NCI-H187 (cell line): ENCODE measurements at places on chromosomes 3 and 15.

GRCh38 chr15:80389370-80389769, 14.8 kb upstream of the ARNT2 start:
- no peak for DNase-seq

GRCh38 chr3:63295806-63296205, 17.7 kb downstream of the SYNPR start:
- no peak for DNase-seq

- no peak for DNase-seq
These were observed 92.4 kb downstream of the COL6A6 start for GRCh38 chr3:130609166-130609979.

GRCh38 chr3:112115161-112115739, 17.8 kb downstream of the GCSAM start:
- no peak for DNase-seq

- DNase-seq: no peak
These were observed 8.4 kb upstream of the ISL2 start for GRCh38 chr15:76328106-76328696.

DNA sequence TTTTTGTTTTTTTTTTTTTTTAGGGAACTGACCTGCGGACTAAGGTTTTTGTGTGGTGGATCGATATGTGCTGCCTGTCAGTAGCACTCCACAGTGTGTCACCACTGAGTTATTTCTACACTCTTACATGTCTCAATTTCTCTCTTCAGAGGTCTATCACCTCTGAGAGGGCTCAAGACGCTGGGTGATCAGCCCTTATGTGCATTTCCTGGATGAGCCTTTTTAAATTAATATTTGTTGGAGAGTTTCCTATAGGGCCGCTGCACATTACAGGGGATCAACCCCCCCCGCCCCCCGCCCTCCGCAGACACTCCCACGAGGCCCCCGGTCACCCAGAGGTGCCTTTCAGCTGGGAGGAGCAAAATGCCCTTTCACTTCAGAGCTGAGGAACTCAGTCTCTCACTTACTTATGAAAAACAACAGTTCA, 34.5 kb upstream of the AP4E1 start:
- DNase-seq: no peak

DNA sequence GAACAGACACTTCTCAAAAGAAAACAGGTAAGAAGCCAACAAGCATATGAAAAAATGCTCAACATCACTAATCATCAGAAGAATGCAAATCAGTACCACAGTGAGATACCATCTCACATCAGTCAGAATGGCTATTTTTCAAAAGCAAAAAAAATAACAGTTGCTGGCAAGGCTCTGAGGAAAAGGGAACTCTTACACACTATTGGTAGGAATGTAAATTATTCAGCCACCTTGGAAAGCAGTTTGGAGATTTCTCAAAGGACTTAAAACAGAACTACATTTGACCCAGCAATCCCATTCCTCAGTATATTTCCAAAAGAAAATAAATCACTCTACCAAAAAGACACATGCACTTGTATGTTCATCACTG, 95.6 kb downstream of the APBA2 start:
- no peak for DNase-seq

- DNase-seq: no peak
These were observed 17.1 kb downstream of the RBP1 start for GRCh38 chr3:139522421-139522820.

DNA sequence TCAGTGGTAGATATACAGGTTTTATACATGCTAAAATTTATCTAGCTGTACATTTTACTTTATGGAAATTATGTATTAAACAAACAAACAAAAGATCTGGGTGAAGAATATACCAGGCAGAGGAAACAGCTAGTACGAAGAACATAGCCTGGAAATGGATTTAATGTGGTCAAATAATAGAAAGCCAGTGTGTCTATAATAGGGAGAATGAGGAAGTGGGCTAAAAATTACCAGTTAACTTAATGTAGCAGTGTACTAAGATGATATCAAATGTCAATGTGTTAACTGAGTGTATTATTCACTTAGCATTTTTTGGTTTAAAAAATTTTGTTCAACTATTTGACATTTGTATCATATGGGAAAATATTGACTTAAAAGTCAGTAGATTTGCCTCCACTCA, 22.8 kb upstream of the SLC15A2 start:
- DNase-seq: no peak

GRCh38 chr3:65864357-65864904, 174.3 kb downstream of the MAGI1 start:
- no peak for DNase-seq

- no peak for DNase-seq
These were observed 21.0 kb upstream of the CA12 start for GRCh38 chr15:63402498-63403253.

GRCh38 chr3:170360916-170361315, 3.4 kb downstream of the SKIL start:
- DNase-seq: no peak

GRCh38 chr3:48402281-48402732, 27.6 kb downstream of the PLXNB1 start:
- DNase-seq: no peak

- DNase-seq: no peak
These were observed 6.6 kb upstream of the SH3BP5 start for GRCh38 chr3:15339001-15339400.

GRCh38 chr15:45328663-45329062, 49.7 kb downstream of the GATM start:
- no peak for DNase-seq

GRCh38 chr15:36778531-36778930, 199.1 kb downstream of the CDIN1 start:
- no peak for DNase-seq

GRCh38 chr3:192578729-192579128, 148.6 kb downstream of the FGF12 start:
- DNase-seq: no peak

- DNase-seq: no peak
These were observed 29.5 kb upstream of the ZNF710 start for GRCh38 chr15:89971592-89971997.
